ENCODE measurements at places on chromosomes 7 and 10.
A peak's percentile ranks its signal among the peaks of the same experiment; 100 is the strongest.

DNA sequence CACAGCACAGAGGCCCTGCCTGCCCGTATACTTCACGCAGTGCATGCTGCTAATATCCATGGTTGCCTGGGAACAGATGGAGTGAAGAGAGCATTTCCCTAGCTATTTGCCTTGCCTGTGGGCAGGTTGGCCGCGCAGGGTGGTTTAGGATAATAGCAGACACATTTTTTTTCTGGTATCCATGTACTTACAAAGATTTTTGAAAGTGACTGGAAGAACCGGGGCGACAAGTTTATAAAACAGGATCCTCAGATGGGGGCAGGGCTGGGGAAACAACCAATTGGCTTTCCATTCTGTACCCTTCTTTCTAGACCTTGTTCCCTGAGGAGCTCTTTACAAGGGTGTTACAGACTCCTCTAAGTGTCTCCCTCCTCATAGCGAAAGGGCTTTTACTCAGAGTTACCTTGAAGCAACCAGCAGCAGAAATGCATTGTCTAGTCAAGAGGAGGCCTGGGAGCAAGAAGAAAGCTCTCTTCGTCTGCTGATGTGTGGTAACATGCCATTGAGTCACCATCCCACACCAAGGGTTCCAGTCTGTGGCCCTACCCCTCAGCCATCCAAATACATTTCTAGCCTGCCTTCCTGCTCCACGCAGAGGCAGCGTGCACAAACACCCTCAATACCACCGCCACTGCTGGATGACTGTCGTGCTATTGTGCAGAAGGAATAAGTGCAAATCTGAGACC is 31.5 kb downstream of the MTURN start:
- no peak for DNase-seq

- no peak for DNase-seq
Measured at GRCh38 chr10:131172433-131172832, 139.1 kb downstream of the TCERG1L start.

DNA sequence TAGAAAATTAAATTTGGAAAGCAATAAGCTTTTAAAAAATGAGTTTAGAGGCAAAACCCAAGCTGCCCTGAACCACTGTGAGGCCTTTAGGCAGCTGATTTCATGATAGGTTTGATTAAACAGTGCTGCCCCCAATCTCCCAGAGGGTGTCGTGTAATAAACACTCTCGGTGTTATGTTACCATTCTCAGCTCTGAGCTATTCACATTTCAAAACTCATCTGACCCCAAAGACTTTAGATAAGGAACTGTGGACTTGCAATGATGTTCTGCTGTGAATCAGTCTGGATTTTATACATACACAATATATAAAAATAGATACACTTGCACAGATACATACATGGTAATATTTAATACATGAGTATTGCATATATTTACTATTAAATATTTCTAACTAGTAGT is 120.4 kb downstream of the MALRD1 start:
- no peak for DNase-seq

DNA sequence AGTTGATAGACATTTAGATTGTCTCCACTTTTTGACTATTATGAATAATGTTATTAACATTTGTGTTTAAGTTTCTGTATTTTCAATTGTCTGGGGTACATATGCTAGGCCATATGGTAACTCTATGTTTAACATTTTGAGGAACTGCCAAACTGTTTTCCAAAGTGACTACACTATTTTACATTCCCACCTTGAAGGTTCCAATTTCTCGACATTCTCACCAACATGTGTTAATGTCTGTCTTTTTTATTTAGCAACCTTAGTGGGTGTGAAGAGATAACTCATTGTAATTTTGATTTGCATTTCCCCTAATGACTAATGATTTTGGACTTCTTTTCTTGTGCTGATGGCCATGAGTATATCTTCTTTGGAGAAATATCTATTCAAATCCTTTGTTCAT is 832.4 kb downstream of the DNAJB9 start:
- DNase-seq: no peak

- DNase-seq: no peak
Measured at GRCh38 chr7:155576900-155577508, 30.6 kb upstream of the CNPY1 start.

DNA sequence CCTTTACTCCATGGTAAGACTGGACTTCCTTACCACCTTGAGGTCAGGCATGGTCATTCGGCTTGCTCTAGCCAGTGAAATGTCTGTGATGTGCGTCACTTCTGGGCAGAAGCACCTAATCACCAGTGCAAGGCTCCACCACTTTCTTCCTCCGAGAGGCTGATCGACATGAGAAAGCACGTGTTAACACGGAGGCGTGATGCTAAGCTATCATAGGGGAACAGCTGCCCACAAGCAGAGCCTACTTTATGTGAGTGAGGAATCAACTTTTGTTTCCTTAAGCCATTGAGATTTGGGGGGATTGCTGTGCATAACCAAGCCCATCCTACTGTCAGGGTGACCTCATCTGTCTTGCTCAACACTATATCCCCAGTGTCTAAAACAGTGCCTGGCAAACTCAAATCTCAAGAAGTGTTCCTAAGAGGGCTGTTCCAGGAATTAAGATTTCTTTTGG is 23.1 kb upstream of the SAR1A start:
- no peak for DNase-seq

DNA sequence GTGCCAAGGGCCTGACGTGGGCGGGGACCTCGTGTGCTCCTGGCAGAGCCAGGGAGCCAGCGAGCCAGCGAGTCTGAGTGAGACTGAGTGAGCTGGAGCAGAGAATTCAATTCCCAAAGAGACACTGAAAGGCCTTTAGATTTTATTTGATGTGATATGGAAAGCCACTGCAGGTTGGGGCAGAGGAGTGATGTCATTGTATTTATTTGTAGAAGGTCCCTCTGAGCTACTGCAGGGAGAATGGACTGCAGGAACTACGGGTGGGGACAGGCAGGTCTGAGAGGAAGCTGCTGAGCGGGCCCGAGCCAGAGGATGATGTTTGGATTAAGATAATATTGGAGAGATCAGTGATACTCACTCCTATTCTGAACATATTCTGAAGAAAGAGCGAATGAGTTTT is 445.8 kb upstream of the ANKRD30A start:
- DNase-seq: no peak

GRCh38 chr7:27123477-27124053 is 7.0 kb downstream of the HOXA4 start:
- DNase-seq: no peak

GRCh38 chr10:132713421-132714095 is 72.4 kb downstream of the NKX6-2 start:
- no peak for DNase-seq

DNA sequence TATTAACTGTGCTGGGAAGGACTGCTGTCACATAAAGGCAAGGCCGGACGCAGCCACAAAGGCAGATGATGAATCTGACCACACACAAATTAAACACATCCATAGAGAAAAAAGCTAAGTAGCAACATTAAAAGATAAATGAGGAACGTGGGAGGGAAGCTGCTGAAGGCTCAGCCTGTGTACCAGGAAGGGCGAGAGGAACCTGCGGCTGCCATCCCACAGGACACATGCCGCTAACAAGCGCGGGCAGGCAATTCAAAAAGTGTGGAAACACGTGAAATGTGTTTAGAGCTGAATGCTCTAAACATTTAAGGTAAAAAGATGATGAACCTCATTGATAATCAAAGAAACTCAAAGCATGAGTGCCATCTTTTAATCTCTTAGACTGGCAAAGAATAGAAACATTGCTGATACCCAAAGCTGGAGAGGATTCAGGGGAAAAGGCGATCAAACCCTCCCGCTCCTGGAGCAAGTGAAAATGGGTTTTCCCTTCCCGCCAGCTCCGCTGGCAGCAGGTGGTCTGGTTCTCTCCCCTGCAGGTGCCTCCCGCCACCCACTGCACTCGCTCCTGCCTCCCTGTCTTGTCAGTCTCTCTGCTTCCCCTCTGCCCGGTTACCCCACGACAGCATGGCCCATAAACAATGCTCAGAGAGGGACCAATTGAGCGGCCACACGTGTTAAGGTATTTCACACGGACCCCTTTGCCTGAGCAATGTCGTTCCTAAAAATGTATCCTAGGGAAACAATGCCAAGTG is 4.2 kb downstream of the STK32C start:
- DNase-seq: no peak

- DNase-seq: peak; percentile 33
Measured at GRCh38 chr10:114631666-114632417, 26.2 kb downstream of the ABLIM1 start.

GRCh38 chr10:33706191-33706590 is 371.7 kb upstream of the NRP1 start:
- no peak for DNase-seq

- DNase-seq: no peak
Measured at GRCh38 chr10:4939224-4940072, 23.8 kb upstream of the AKR1C1 start.

- no peak for DNase-seq
Measured at GRCh38 chr10:110510086-110510485, 12.4 kb downstream of the DUSP5 start.

GRCh38 chr7:18647582-18647981 is 152.0 kb downstream of the HDAC9 start:
- no peak for DNase-seq

- no peak for DNase-seq
Measured at GRCh38 chr10:86244297-86245014, 122.1 kb downstream of the GRID1 start.

GRCh38 chr7:55214707-55215106 is 150.4 kb upstream of the LANCL2 start:
- DNase-seq: no peak

GRCh38 chr7:92809760-92810573 is 26.4 kb downstream of the CDK6 start:
- DNase-seq: no peak

GRCh38 chr7:29623973-29624372 is 60.3 kb downstream of the PRR15 start:
- no peak for DNase-seq
